ENCODE measurements at places on chromosomes 5 and 9.

GRCh38 chr9:13716601-13717321 lies 437.3 kb upstream of the MPDZ start:
- DNase-seq, result no peak

GRCh38 chr9:132459661-132460060 lies 49.6 kb downstream of the CFAP77 start:
- no peak for DNase-seq

DNA sequence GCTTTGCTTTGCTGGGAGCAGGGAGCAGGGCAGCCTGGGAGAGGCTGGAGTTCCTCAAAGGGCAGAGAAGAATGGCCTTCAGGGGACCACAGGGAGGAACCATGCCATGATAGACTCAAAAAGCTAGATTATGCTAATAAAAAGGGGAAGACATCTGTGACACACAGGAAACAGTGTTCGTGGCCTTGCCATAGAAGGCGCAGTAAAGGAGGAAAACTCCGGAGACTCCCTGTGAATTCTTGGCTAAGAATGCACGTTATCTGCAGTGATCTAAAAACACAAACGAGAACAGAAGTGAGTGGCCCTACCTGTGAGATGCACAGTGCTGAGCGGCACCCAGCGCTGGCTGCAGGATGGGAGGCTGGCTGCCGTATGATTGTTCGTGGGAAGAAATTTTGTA lies 15.9 kb upstream of the LTC4S start:
- DNase-seq, result no peak

GRCh38 chr5:168011096-168011495 lies 280.3 kb upstream of the WWC1 start:
- no peak for DNase-seq

DNA sequence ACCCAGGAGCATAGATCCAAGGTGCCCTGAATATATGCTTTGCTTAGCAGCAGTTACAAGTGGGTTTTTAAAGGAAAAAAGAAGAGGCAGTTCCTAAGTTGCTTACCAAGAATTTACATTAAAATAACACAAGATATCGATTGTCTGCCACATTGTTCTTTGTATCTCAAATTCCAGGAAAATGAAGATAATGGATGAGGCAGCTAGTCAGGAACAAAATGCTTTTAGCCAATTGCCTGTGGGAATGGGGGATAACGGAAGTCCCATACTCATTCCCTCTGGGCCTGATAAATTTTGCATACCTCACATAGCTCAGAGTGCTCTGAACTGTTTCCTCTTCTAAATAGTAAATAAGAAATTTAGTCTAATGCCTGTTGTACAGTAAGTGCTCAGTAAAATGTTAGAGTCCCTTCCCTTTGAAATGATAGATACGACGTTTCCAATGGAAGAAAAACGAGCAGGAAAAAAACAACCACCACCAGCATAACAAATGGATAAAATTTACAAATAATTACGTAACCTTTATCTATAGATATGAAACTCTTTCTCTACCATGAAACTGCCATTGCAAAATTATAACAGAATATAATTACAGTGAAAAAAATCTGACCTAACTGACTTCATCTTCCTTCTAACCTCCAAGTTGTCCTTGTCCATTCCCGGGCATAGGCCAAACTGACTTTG lies 35.5 kb upstream of the TENT2 start:
- DNase-seq, result no peak

DNA sequence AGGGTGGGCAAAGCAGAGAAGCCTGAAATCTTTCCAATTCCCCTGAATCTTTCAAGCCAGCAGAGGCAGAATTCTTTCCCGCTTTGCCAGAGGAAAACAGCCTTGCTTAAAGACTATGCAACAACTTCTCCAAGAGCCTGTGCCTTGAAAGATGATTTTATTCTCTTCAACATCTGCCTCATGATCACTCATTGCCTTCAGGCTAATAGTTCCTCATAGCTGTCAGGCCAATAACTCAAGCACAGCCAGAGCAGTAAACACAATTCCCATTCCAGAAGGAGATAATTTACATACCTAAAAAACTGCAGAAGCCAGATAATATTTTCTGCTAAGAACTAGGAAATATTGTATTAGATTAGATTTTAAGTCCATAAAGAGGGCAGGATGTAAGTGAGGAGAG lies 92.3 kb upstream of the PUM3 start:
- no peak for DNase-seq

DNA sequence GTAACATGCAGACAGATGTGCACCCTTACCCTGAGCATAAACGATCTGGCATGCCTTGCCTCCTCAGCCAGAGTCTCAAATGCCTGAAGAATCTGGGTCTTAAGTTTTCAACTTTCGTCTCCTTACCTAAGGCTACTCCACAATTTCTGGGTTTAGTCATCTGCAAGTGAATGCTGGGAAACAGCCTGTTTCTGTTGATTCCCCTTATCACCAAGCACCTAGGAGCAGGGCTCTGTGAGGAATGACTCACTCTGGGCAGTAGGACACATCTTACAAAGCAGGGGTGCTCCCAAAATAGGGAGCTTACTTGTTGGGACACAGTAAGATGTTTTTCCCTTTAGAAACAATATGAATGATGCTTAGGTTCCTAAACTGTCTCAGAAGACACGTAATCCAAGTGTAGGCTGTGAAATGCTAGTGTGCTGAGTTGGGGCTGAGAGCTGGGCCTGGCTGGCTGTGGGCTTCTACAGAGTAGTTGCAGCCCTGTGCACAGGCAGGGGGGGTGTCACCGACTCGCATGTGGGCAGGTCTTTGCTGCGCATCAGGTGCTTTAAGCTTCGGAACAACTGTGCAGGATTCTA lies 58.0 kb downstream of the DAP start:
- DNase-seq, result no peak

- DNase-seq, result no peak
These were observed 10.1 kb downstream of the RNU6ATAC start for GRCh38 chr9:134154262-134154701.

GRCh38 chr9:5978523-5978922 lies 36.9 kb downstream of the RANBP6 start:
- DNase-seq, result no peak

- no peak for DNase-seq
These were observed 685.8 kb downstream of the MAT2B start for GRCh38 chr5:164191240-164191639.

Measured in left renal pelvis (tissue), 4 donors.